ENCODE measurements at places on chromosomes 5 and 9.

- no peak for DNase-seq
These were observed 21.6 kb upstream of the CSF1R start for GRCh38 chr5:150107909-150108447.

GRCh38 chr9:36862206-36863145, 171.6 kb downstream of the PAX5 start:
- DNase-seq = peak; percentile 42

DNA sequence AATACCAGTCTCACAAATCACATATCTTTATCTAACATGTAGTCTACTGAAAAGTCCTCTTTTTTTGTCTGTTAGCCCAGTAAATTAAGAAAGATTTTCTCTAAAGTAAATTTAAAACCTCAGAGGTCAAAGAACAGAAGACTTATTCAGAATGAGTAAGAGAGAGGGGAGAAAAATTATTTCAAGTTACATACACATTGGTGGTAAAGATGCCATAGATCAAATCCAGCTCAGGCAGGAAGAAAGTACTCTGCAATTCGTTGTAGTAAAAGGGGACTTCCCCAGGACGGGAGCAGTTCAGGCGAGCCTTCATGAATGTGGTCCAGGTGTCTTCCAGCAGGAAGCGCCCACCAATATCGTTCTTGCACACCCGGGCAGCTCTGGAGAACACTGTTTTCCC, 344.1 kb downstream of the SEMA5A start:
- no peak for DNase-seq

GRCh38 chr5:135996611-135997010, 32.2 kb upstream of the TGFBI start:
- DNase-seq = no peak

DNA sequence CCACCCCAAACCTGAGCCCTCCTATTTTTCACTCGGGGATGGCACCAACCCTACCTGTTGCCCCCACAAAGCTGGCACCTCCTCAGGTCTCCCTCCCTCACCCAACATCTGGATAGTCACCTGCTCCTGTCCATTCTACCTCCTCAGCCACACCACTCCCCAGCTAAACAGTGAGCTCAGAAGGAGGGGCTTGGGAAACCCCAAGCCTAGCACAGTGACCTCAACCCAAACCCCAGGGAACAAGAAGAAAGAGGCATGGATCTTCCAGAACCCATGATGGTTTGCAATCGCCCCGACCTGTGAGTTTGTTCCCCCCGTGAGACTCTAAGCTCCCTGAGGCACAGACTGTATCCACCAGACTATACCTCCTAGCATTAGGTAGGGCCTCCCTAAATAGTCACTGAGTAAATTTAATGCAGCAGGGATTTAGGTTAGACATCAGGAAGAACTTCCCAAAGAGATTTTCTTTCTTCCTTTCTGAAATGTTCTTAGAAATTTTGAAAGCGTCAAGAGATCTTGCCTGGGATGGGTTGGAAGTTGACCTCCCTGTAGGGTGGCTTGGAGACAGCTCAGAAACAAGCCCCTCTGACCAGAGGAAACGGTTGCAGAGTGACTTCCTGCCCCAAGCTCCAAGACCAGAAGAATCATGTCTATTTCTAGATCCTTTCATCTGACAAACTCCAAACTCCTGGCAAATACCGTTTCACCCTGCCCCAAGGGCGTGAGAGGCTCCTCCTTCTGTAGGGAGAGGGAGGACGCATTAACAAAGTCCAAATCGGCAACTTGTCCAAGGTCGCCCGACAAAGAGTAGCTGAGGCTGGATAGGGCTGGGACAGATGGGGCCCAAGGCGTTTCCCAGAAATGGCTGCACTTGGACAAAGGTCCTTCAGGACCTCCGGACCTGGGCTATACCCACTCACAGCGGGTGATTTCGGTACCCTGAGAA, 4.1 kb downstream of the FIBCD1 start:
- no peak for DNase-seq

Measured in posterior cingulate gyrus (tissue), 11 donors.